ENCODE measurements at places on chromosomes 16 and 17. TPM values are rescaled to one million over a fixed set of nuclear protein-coding genes. Genes with fewer than 3 reads are reported as not detected.

Gene FASN
- 754 TPM for total RNA-seq

DNA sequence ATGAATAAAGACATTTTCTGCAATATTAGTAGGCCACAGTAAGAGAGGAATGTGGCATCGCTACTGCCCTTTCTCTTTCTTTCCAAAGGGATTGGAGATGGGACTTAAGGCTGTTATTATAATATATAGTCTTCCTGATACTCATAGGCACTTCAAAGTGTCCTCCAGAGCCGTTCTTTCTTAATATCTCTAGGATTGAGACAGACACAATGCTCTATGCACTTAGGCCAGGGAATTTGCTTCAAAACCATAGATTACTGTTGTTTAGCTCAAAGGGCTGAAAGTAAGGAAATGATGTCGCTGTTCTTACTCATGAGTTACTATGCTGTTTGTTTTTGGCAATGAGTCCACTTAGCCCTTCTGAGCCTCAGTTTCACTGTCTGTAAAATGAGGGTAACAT, 590.5 kb downstream of the CDH11 start:
- no peak for DNase-seq

Gene ERBB2
- total RNA-seq: 75.8 TPM

Gene RABEP1
- 38.5 TPM for total RNA-seq

GRCh38 chr17:30095507-30096244, 20.9 kb upstream of the NSRP1 start:
- peak; percentile 69 for DNase-seq

DNA sequence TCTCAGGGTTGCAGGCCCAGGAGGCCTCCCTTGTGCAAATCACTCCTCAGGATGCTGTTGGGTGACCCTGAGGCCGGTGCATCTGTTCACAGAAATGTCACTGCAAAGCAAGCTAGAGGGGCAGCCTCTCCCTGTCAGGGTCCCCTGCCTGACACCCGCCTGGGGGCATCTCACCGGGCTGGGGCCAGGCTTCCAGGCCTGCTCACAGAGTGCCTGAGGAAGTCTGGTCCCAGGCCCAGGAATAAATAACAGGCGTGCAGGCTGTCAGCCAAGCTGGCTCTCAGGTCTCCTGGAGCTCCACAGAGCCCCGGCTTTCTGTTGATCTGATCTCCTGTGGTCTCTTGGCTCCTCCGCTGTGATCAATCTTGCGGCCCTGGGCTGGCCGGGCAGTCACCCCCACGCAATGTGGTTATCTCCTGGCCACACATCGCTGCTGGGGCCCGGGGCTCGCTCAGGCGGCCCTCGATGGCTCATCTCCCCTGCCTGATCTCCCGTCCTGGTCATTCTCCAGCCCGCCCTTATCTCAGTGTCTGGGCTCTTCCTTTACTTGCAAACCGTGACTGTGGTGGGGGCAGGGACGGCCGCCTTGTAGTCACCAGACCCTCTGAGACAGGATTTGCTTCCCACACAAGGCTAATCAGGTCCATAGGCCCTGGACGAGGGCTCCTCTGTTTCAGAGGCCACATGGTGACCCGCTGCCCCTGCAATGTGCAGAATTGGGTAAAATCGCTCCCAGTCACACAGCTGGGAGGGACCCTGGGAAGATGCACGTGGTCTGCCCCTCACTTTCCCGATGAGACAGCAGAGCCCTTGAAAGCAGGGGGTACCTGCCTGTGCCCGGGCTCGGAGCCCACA, 231.2 kb upstream of the GSE1 start:
- DNase-seq: no peak

Measured in HCT116 (cell line).